ENCODE measurements at places on chromosomes 2 and 18. TPM values are rescaled to one million over a fixed set of nuclear protein-coding genes. Genes with fewer than 3 reads are reported as not detected.

Gene GALR1
- total RNA-seq = not detected

Gene ALPP
- total RNA-seq = not detected

DNA sequence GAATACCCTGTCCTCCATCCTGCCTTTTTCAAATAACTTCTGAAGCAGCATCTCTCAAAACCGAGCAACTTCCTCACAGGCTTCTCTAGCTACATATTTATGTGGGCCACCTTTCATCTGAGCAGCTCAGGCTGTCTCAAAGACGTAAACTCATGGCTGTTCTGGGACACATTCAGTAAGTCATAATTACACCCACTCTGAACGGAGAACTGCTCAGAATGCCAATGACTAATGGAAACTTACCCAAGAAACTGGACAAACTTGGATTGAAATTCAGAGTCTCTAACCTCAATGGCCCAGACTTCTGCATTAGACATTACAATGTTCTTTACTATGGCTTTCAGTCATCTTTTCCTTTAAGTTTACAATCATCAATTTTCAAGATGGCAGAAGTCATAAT is 145.2 kb downstream of the RAD51AP2 start:
- no peaks in the 10 kb centered on the region for H3K27me3 ChIP-seq
- H3K4me3 ChIP-seq = no peak overlapping the region
- H3K27ac ChIP-seq = no peak overlapping the region
- DNase-seq = no peak

DNA sequence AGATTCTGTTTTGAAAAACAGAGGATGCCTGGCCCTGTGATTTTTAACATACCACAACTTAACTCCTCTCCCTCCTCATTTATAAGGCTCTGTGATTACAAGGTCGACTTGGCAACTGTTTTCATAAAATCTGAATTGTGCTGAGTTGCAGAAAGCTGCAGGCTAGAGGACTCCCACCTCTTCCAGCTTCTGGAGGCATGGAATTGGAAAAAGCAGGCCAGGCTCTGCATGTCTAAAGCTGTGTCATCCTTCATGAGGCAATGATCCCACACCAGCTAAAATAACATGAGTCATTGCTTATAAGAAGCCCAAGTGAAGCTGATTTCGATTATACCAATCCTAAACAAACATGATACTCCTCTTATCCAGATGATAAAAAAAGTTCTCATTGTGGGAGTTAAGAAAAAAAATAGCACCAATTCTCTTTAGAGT is 11.7 kb downstream of the ARHGAP28 start:
- H3K4me1 ChIP-seq = no peaks in the 10 kb centered on the region

DNA sequence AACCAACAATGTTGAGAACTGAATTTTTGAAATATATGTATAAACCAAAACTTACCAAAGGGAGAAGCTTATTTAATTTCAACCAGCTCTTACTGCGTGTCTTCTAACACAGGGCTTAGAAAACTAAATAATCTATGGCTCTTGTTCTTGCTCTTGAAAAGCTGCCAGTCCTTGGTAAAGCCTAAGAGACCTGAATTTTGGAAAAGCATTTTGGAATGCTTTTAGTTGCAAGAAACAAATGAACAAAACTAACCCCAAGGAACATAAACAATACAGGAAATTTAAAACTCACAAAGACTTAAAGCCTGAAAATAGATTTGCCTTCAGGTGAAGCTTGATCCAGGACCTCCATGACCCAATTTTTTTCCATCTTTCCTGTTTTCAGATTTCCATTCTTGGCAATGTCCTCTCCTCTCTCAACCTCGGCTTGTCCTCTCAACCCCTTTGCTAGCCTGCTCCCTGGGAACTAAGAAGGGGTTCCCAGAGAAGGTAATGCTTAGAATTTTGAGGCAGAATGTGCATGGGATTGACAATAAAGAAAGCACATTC is 169.8 kb upstream of the NCK2 start:
- H3K4me3 ChIP-seq = no peak overlapping the region
- no peaks in the 10 kb centered on the region for H3K27me3 ChIP-seq
- no peaks in the 10 kb centered on the region for H3K4me1 ChIP-seq
- no peak overlapping the region for H3K27ac ChIP-seq

DNA sequence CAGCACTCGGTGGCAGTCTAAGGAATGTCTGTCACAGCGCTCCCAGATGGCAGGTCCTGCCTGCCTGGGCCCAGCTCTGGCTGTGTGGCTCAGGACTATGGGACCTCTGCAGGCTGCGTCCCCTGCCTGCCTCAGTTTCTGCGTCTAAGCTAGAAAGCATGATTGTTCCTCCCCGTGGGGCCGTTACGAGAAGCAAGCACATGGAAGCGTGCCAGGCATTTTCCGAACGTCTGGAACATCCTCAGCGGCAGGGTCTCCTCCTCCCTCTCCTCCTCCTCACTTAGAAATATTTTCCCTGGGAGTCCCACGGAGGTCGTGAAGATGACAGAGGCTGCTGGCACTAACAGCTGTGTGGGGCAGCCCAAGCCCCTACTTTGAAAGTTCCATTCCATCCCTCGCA is 43.3 kb downstream of the LRRFIP1 start:
- no peak for DNase-seq
- no peaks in the 10 kb centered on the region for H3K27me3 ChIP-seq
- no peaks in the 10 kb centered on the region for H3K36me3 ChIP-seq
- no peak overlapping the region for H3K4me3 ChIP-seq
- H3K4me1 ChIP-seq = peaks cover 18% of the 10 kb centered on the region

DNA sequence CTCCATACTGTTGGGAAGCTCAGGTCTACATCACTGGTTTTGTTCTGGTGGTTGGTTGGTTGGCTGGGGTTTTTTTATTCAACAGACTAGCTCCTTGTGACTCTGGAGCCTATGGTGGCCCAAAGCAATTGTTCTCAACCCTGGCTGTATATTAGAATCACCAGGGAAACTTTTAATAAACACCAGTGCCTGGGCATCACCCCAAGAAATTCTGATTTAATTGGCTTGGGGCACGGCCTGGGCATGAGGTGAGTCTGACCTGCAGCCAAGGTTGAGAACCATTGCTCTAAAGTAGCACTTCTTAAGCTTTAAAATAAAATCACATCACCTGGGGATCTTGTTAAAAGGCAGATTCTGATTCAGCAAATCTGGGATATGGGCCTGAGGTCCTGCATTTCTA is 184.1 kb downstream of the C1D start:
- H3K4me1 ChIP-seq = no peaks in the 10 kb centered on the region
- no peaks in the 10 kb centered on the region for H3K36me3 ChIP-seq
- DNase-seq = no peak
- H3K27me3 ChIP-seq = no peaks in the 10 kb centered on the region
- no peak overlapping the region for H3K27ac ChIP-seq

GRCh38 chr18:54948350-54948837 is 10.9 kb downstream of the CCDC68 start:
- no peaks in the 10 kb centered on the region for H3K4me1 ChIP-seq
- peak overlapping the region; percentile 54 for H3K27ac ChIP-seq
- no peaks in the 10 kb centered on the region for H3K27me3 ChIP-seq
- no peaks in the 10 kb centered on the region for H3K36me3 ChIP-seq
